ENCODE measurements at places on chromosomes 4 and X. TPM values are rescaled to one million over a fixed set of nuclear protein-coding genes. Genes with fewer than 3 reads are reported as not detected.
A peak's percentile ranks its signal among the peaks of the same experiment; 100 is the strongest.

GRCh38 chrX:152861116-152861515, 30.3 kb downstream of the NSDHL start:
- H3K27ac ChIP-seq, result no peak overlapping the region
- no peaks in the 10 kb centered on the region for H3K27me3 ChIP-seq
- no peak overlapping the region for H3K4me3 ChIP-seq
- no peak for DNase-seq
- no peaks in the 10 kb centered on the region for H3K36me3 ChIP-seq

- no peak overlapping the region for H3K27ac ChIP-seq
- H3K4me3 ChIP-seq, result no peak overlapping the region
- H3K36me3 ChIP-seq, result peaks cover 5% of the 10 kb centered on the region
- no peaks in the 10 kb centered on the region for H3K4me1 ChIP-seq
- DNase-seq, result no peak
- no peaks in the 10 kb centered on the region for H3K27me3 ChIP-seq
Measured at GRCh38 chrX:71609095-71609750, 9.1 kb downstream of the CXCR3 start.

DNA sequence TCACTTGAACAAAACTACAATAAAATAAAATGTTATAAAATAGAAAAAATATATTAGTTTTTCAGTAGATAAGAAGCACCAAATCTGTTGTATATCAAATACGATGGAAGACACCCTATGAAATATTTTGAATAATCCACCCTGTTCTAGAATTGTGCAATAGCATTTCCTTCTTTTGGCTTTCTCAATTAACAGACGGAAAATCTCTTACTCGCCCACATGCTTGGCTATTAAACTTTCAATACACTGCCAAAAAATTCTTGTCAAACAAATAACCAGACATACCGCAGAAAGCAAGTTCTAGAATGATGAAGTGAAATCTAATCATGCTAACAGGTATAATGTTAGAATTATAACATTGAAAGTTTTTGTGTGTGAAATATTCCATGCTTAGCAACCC, 671.6 kb upstream of the SLIT2 start:
- no peak for DNase-seq
- H3K36me3 ChIP-seq, result no peaks in the 10 kb centered on the region
- H3K4me3 ChIP-seq, result no peak overlapping the region
- H3K4me1 ChIP-seq, result no peaks in the 10 kb centered on the region
- no peaks in the 10 kb centered on the region for H3K27me3 ChIP-seq

PPP2R2C gene
- 0.32 TPM for total RNA-seq

DNA sequence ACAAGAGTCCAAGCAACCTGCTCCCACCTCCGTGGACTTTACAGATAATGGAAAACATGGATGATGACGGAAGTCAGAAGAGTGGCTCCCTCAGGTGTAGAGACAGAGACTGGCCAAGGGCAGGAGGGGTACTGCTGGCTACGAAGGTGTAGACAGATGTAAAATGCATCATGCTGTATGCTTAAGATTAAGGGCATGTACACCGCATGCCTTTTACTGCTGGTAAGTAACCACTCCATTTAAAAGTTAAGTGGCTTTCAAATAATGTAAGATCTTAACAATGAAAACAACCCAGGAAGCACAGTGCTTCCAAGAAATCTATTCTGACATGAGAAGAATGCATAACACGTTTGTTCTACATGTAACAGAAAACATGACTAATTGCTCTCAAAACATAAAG, 76.9 kb upstream of the FAM9B start:
- no peak for DNase-seq

TMEM47 gene
- total RNA-seq, result 4.0 TPM

FAT4 gene
- total RNA-seq, result 1.6 TPM

DMP1 gene
- total RNA-seq, result not detected

SCML2 gene
- 0.63 TPM for total RNA-seq

UGT8 gene
- 5.1 TPM for total RNA-seq

GRCh38 chrX:4094926-4095325, 381.5 kb upstream of the PRKX start:
- H3K4me1 ChIP-seq, result no peaks in the 10 kb centered on the region
- no peaks in the 10 kb centered on the region for H3K36me3 ChIP-seq
- H3K27me3 ChIP-seq, result no peaks in the 10 kb centered on the region
- H3K4me3 ChIP-seq, result no peak overlapping the region

- H3K4me3 ChIP-seq, result no peak overlapping the region
- H3K27me3 ChIP-seq, result no peaks in the 10 kb centered on the region
- no peak for DNase-seq
- H3K27ac ChIP-seq, result no peak overlapping the region
- no peaks in the 10 kb centered on the region for H3K36me3 ChIP-seq
Measured at GRCh38 chr4:143313521-143313920, 23.2 kb upstream of the GAB1 start.

SLC6A14 gene
- total RNA-seq, result not detected

SULT1B1 gene
- 1.0 TPM for total RNA-seq

ODAPH gene
- total RNA-seq, result not detected

DNA sequence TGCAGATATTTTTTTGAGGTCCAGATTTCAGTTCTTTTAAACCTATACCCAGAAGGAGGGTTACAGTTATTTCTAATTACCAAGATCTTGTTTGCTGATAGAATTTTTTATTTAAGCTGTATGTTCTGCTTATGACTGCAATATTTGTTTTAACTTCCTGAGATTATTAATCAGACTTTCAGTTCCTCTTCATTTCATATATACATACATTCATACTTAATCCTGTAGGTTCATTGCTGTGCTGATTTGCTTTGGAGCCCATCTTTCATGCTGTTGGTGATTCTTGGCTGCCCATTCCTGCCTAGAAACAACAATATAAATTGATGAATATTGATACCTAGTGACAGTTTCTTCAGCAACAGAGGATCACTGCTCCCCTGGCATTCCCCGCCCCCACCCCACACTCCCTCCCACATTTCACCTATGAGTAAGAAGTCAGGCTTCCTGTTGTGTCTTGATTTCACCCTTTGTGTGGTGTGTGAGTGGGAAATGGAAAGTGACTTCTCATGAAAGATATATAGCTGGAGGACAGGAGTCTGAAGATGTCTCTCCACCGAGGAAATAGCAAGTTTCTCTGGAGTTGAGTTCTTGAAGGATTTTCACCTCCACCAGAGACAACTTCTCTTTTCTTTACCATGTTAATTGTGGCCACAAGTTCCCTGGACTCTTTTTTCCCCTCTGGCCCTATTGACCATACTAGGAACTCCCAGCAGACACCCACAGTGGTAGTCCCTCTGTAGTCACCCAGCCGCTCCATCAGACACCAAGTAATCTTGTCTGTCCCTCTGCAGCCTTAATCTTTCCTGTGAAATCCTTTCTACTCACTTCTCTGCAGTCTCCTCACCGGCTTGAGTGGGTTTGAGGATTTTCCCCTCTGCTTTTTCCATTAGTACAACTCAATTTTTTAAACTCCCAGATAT, 118.4 kb downstream of the ASB9 start:
- DNase-seq, result no peak
- no peaks in the 10 kb centered on the region for H3K4me1 ChIP-seq
- peaks cover 9% of the 10 kb centered on the region for H3K27me3 ChIP-seq

CSAG3 gene
- total RNA-seq, result not detected

- no peak overlapping the region for H3K4me3 ChIP-seq
- DNase-seq, result no peak
- no peak overlapping the region for H3K27ac ChIP-seq
- H3K36me3 ChIP-seq, result no peaks in the 10 kb centered on the region
- no peaks in the 10 kb centered on the region for H3K27me3 ChIP-seq
Measured at GRCh38 chrX:794311-794710, 163.7 kb downstream of the SHOX start.

SH2D1A gene
- 0.16 TPM for total RNA-seq

PGAM4 gene
- total RNA-seq, result not detected

DNA sequence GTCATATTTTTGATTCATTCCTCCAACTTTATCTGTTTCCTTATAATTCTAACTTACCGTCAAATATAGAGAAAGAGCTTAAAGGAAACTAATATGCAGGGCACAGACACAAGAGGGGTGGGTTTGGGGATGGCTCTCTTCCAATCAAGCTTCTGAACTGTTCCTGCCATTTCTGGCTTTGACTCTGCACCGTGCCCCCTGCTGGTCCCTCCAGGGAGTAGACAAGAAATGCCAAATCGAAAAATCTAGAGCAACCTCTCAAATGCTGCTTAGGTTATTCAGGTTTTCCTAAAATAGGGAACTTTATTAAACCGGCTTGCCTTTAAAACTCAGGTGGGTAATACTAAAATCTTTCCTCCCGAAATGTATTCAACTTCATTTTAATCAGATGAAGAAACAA, 39.8 kb upstream of the VCX3A start:
- DNase-seq, result no peak
- no peaks in the 10 kb centered on the region for H3K4me1 ChIP-seq
- no peak overlapping the region for H3K27ac ChIP-seq
- H3K4me3 ChIP-seq, result no peak overlapping the region
- no peaks in the 10 kb centered on the region for H3K36me3 ChIP-seq

- H3K36me3 ChIP-seq, result no peaks in the 10 kb centered on the region
- H3K4me3 ChIP-seq, result no peak overlapping the region
- H3K4me1 ChIP-seq, result no peaks in the 10 kb centered on the region
- peaks cover under 1% of the 10 kb centered on the region for H3K27me3 ChIP-seq
- DNase-seq, result no peak
- no peak overlapping the region for H3K27ac ChIP-seq
Measured at GRCh38 chrX:16666541-16666940, 16.6 kb downstream of the S100G start.

TEX11 gene
- total RNA-seq, result 9.0 TPM

FGFBP2 gene
- total RNA-seq, result not detected

- peaks cover 7% of the 10 kb centered on the region for H3K4me1 ChIP-seq
- no peaks in the 10 kb centered on the region for H3K27me3 ChIP-seq
Measured at GRCh38 chr4:189940178-189941004, at the start of gene FRG1. Gene FRG1, plus strand, starts transcription at chr4:189940872. Its CDS starts 138 bp downstream, at chr4:189941010.

TMPRSS11A gene
- not detected for total RNA-seq

GRCh38 chr4:37732526-37733186, 46.5 kb upstream of the RELL1 start:
- no peaks in the 10 kb centered on the region for H3K27me3 ChIP-seq
- H3K27ac ChIP-seq, result no peak overlapping the region
- no peaks in the 10 kb centered on the region for H3K4me1 ChIP-seq
- H3K4me3 ChIP-seq, result no peak overlapping the region

DNA sequence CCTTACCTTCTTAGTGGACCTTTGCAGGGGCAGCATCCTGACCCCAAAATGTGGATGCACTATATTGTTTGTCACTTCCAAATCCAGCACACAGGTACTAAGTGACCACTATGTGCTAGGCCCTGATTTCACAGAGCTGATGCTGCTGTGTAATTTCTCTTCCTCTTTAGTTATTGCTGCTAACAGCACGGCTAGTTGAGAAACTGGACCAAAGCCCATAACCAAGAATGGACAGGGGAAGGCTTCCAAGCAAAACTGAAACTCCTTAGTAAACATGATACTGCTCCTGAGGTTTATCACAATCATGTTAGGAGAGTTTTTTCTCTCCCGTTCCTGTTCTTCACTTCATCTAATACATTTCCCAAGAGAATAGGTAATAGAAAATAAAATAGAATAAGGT, 172.9 kb upstream of the TTC29 start:
- no peaks in the 10 kb centered on the region for H3K4me1 ChIP-seq
- no peak overlapping the region for H3K27ac ChIP-seq
- DNase-seq, result no peak
- H3K27me3 ChIP-seq, result no peaks in the 10 kb centered on the region
- H3K4me3 ChIP-seq, result no peak overlapping the region

GRCh38 chr4:98662626-98663225, 4.3 kb upstream of the TSPAN5 start:
- DNase-seq, result no peak
- H3K27me3 ChIP-seq, result no peaks in the 10 kb centered on the region
- H3K4me3 ChIP-seq, result no peak overlapping the region

- H3K27me3 ChIP-seq, result no peaks in the 10 kb centered on the region
- no peak overlapping the region for H3K4me3 ChIP-seq
- DNase-seq, result no peak
- no peak overlapping the region for H3K27ac ChIP-seq
- no peaks in the 10 kb centered on the region for H3K4me1 ChIP-seq
Measured at GRCh38 chr4:155722336-155722735, 36.5 kb upstream of the GUCY1B1 start.

DNA sequence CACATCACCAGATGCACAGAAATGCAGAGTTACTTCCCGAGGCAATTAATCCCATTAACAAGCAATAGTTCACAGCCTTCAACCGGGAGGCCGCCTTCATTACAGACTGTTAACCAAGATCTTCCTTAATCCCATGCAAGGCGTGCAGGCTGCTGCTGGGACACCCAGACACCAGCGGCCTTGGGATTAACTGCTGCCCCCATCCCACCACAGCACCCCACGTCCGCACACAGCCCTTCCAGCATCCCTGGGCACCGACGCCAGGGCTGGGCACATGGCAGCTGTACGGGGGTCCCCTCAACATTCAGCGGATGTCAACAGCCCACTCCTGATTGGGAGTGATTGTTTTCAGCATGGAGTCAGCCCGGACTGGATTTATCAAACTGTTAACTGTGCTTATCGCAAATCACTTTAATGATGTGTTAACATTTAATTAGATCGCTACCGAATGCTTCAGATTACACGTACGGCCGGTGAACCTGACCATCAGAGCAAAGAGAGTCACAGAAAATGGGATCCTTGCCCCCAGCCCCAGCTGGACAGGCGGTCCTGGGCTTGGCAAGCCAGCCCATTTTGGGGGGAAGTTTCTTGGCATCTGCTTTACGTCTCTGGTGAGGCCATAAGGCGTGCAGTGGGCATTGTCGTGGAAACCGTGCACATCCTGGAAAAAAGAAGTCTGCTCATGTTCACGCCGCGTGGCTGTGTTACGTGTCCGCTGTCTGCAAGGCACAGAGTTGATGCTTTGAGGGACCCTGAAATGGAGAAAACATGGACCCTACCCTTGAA, 126.4 kb downstream of the HMX1 start:
- H3K27me3 ChIP-seq, result no peaks in the 10 kb centered on the region
- DNase-seq, result peak; percentile 17

PNMA6F gene
- not detected for total RNA-seq

DNA sequence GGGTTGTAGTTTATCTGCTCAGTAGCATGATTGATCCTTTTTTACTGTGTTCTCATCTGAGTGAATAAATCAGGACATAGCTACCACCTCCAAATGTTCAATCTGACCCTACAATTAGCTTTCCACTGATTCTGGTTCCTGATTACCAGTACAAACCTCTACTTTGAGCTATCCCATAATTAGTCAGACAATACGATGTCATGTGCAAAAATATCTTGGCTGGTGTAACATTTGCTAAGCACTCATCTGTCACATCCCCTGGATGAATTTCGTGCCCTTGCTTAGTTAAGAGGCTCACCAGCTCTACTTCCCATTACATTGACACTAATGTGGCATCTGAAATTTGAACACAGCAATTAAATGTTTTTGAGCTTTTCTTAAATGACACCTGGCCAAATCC, 1101.0 kb upstream of the PCDH7 start:
- H3K4me1 ChIP-seq, result no peaks in the 10 kb centered on the region
- H3K36me3 ChIP-seq, result no peaks in the 10 kb centered on the region
- no peak overlapping the region for H3K27ac ChIP-seq

KIT gene
- total RNA-seq, result 0.63 TPM

DNA sequence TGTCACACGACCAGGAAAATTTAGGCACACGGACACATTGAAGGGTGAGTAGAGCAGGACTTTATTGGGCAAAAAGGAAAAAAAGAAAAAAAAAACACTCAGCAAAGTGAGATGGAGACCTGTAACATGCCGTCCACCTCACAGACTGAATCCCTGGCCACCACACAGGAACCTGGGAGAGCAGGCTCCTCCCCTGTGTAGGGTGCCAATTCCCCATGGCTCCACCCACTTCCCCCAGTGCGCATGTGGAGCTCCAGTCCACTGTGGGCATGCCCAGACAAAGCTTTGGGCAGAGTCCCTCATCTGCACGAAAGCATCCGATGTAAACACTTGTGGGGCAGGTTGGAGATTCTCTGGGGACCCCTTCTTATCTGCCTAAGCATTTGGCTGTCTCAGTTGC, 23.6 kb upstream of the CBR4 start:
- H3K4me3 ChIP-seq, result no peak overlapping the region
- H3K27ac ChIP-seq, result no peak overlapping the region
- DNase-seq, result no peak
